ENCODE measurements at places on chromosomes 5 and 9.

DNA sequence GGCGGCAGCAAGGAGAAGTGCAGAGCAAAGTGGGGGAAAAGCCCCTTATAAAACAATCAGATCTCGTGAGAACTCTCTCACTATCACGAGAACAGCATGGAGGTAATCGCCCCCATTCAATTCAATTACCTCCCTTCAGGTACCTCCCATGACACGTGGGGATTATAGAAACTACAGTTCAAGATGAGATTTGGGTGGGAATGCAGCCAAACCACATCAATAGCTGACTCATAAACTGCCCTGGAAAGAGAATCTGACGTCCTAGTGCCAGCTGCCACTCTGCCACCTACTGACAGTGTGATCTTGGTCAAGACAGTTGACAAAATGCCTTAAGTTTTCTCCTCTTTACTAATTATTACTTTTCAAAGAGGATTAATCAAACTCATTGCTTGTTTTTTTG, 128.3 kb downstream of the GPBP1 start:
- DNase-seq = no peak

- DNase-seq = no peak
These were observed 11.2 kb upstream of the HMHB1 start for GRCh38 chr5:143800715-143801114.

- DNase-seq = no peak
These were observed 42.4 kb downstream of the C5orf15 start for GRCh38 chr5:133925866-133926488.

DNA sequence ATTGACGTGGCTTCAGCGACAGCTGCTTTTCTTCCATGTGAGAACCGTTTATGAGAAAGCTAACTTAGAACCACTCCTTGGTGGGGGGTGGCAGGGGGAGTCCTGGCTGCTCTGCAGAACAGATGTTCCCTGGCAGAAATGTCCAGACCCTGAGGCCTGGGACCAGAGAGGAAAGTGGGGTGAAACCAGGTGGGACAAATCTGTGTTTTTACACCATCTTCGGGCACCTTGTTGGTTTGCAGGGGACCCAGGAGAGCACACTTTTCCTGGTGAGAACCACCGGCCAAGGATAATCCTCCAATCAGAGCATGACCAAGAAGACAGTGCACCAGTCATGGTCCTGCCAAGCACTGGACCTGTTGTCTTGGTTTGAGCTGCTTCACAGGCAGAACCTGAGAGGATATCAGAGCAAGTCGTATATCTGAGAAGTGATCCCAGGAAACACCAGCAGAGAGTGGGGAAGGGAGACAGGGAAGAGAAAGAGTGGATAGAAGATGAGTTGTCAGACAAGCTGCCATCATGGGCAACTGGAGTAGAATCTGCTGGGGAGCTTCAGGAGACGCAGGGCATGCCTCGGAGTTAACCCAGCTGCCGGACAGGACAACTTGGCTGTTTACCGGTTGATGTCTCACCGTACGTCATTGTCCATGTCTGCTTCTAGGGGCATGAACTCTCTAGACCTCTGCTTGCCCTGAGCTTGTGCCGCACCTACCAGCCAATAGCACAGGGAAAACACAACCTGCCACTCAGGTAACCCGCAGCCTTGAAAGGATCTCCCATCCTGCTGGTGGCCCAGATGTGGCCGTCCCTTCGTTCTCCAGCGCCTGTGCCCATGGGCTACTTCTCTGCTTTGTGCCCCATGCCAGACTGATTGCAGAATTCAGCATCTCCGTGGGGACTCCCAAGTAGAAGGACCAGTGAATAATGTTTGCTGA, 178.4 kb upstream of the MVB12B start:
- DNase-seq = no peak

DNA sequence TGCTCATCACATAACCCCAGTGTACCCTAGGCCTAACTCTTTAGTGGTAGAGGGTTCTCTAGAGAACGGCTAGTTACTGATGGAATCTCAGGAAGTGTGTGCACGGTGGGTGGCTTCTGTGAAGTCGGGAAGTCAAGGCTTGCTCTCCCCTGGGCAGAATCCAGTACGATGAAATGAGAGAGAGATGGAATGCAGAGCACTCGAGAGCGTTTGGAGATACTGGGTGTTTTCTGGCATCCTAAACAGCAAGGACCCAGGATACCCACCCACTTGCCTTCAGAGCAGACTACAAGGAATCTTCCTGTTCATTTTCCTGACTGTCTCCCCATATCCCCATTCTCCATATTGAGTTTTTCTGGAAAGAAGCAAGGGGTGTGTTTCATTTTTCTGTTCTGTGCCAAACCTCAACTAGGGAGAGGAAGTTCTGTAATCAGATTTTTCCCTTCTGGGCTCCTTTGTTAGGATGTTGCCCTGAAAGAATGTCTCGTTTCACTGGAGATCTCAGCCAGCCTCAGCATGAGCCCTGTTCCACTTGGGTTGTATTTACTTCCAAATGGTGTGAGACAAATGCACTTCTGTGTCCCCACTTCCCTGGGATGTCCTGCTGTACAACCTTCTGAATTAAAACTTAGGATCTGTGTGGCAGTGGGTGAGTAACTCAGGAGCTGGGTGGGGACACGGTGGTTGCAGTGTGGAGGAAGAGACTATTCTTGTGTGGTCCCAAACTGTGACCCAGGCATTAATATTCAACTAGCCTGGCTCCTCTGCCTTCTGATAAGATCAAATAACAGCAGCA, 108.9 kb upstream of the SPRY4 start:
- no peak for DNase-seq

GRCh38 chr5:142571371-142571770, 114.5 kb downstream of the FGF1 start:
- no peak for DNase-seq

GRCh38 chr5:172451771-172452197, 2.5 kb downstream of the SH3PXD2B start:
- DNase-seq = no peak

DNA sequence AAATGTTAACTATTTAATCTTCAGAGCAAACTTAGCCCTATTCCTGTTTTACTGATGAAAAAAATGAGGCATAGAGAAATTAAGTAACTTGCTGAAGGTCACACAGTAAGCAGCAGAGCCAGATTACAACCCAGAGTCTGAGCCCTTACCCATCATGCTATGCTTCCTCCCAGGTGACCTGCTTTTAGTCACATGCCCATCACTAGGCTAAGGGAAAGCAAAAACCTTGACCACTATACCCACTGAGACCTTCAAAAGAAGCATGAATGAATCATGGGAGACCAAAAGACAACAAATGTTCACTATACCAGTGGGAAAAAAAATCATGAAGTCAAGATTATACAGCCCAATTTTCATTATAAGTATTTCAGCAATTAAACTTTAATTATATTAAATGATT, 5.3 kb upstream of the HAUS6 start:
- no peak for DNase-seq

GRCh38 chr9:86354818-86355309, 654 bp upstream of the TUT7 start:
- no peak for DNase-seq

DNA sequence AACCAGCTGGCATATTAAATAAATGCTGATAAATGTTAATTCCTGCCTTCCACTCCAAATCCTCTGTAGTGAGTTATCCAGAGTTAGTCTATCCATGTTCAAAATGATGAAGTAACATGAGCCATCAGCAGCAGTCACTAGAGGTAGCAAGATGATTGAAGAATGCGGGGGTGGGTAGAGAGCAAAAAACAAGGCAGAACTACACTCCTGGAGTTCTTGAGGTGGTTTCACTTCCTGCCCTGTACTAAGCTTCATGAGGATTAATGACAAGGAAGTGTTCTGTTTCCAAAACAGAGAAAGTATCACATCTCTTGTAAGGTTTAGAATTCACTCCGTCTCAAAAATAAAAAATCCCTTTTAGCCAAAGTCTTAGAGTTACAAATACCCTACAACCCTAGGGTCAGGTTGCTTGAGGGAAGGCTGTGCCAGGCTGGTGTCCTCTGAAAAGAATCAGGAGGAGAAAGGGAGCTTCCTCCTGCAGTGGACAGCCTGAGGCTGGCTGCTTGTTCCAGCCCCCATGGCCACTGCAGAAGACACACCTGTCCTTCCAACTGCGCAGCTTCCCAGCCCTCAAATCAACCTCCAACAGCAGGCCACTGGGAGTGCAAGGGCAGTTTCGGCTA, 180.2 kb downstream of the DENND1A start:
- DNase-seq = no peak

- no peak for DNase-seq
These were observed 620.4 kb downstream of the SLCO4C1 start for GRCh38 chr5:101675510-101676219.

- DNase-seq = no peak
These were observed 79.8 kb downstream of the MRPL36 start for GRCh38 chr5:1719860-1720259.

- no peak for DNase-seq
These were observed 664.7 kb downstream of the ACTL7B start for GRCh38 chr9:108191065-108191464.

DNA sequence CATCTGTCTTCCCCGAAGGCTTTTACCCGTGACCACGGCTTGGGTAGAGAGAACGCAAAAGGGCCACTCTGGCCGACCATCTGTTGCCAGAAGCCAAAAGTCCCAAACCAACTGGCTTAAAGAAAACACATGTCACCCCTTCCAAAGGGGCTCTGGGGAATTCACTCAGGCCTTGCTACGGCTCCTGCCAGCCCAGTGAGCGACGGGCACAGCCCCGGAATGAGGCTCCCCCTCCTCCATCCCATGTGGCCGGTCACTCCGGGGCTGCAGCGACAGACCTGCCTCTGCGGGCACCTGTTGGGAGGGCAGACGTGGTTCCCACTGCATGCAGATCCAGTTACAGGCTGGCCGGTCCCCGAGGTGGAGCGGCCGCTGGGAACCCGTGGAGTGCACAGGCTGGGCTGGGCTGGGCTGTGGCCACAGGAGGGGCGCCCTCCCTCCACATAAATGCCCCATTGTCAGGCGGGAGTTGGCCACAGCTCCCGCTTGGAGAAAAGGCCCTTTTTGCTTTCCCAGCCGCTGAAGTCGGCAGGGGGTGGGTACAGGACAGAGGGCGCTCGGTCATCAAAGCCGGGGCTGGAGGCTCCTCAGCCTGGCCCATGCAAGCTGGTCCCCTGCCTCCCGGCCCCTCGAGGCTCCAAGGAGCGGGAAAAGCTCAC, 19.9 kb downstream of the NOTCH1 start:
- no peak for DNase-seq

DNA sequence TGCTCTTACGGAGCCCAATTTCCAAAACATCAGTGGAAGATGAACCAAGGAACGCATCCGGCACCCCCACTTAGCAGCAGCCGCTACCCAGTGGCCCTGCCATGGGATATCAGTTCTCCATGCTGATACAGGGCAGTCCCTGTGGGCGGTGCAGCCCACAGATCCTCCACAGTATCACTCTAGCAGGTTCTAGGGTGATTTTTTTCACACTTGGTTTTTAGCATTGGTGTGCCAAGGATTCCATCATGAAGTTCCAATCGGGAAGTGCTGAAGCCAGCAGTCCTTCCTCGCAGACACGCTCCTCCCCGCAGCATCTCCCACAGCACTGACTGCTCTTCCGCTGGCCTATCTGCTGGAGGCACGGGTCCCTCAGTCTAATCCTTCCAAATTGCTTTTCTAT, 261.9 kb downstream of the SYK start:
- DNase-seq = no peak

- no peak for DNase-seq
These were observed 169.0 kb downstream of the IRX2 start for GRCh38 chr5:2582507-2582906.

DNA sequence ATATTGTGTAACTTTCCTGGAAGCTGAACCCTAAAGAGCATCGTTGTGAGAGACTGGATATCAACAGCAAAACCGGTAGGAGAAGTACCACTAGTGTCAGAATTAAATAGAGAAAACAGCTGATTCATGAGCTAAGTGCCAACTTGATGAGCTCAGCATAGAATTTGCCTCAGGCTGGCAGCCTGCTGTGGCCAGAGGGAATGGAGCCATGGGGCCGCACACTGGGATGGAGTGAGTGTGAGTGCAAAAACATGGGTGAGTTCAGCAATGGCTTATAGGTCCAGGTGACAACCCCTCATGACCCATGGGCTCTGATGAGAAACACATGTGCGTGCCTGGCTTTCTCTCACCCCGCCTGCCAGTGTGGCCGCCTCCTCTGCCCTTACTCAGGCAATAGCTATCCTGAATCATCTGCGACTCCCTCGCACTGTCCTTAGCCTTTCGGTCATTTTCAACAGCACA, 25.4 kb downstream of the ADAMTS16 start:
- no peak for DNase-seq

DNA sequence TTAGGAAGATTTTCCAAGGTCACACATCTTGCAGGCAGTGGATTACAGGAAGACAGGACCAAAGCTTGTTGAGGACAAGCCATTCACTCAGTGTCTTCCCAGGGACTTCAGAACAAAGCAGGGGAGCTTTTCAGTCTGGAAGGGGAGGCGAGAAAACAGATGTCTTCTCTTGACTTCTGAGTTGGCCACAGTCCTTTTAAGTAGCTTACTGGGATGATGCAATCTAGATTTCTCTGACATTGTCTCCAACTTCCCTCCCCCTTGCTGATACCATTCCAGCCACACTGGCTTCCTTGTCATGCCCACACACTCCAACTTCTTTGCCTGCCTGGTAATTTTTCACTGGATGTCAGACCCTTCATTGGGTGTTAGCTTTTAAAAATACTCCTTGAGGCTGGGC, 174.2 kb upstream of the TBC1D2 start:
- DNase-seq = no peak

DNA sequence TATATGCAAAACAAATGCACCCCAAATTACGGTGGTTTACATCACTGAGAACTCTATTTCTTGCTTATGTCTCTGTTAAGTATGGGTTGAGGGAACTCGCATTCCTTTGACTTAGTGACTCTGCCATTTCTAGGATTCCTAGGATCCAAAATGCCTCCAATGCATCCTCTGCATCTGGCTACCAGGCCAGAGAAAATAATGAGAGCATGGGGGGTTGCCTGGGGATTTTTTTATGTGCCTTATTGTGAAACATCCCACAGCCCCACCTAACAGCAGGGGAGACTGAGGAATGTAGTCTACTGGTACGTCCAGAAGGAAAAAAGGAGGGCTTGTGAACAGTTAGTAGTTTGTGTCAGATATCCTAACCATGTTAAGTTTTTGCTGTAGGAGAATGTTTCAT, 466.0 kb upstream of the ARRDC3 start:
- DNase-seq = no peak

GRCh38 chr5:32542216-32543059, 42.9 kb upstream of the SUB1 start:
- no peak for DNase-seq

DNA sequence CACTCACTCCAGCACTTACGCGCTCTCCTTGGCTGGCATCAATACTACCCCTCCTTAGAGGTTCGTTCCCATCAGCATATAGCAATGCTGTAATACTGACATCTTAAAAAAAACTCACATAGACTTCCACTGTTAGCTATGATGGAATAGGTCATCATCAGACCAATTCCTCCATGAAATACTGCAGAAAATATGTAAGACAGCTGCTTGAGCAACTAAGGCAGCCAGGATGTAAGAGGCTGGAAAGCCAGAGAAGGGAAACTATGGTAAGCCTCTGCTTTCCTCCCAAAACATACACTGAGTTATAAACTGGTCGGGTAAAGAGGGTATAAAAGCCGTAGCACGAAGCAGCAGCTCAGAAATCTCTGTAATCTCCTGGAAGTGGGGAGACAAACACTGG, 33.5 kb downstream of the AUH start:
- DNase-seq = no peak

Measured in Right ventricle myocardium inferior (tissue), 1 donor.